Fibroblast of the aortic adventitia (primary cell): ENCODE measurements at places on chromosomes 1 and 21. TPM values are rescaled to one million over a fixed set of nuclear protein-coding genes. Genes with fewer than 3 reads are reported as not detected.

Gene ZBTB37
- total RNA-seq, result 6.5 and 11.3 TPM in 2 replicates

Gene DNAH14
- total RNA-seq, result 12.7 and 33.9 TPM in 2 replicates

Gene PLPPR5
- total RNA-seq, result 0.09 TPM in 1 of 2 replicates, not detected in the other

Gene PGD
- 108 and 494 TPM in 2 replicates for total RNA-seq

Gene HSD3B1
- not detected in 2 replicates for total RNA-seq

Gene ZNF648
- not detected in 2 replicates for total RNA-seq

DNA sequence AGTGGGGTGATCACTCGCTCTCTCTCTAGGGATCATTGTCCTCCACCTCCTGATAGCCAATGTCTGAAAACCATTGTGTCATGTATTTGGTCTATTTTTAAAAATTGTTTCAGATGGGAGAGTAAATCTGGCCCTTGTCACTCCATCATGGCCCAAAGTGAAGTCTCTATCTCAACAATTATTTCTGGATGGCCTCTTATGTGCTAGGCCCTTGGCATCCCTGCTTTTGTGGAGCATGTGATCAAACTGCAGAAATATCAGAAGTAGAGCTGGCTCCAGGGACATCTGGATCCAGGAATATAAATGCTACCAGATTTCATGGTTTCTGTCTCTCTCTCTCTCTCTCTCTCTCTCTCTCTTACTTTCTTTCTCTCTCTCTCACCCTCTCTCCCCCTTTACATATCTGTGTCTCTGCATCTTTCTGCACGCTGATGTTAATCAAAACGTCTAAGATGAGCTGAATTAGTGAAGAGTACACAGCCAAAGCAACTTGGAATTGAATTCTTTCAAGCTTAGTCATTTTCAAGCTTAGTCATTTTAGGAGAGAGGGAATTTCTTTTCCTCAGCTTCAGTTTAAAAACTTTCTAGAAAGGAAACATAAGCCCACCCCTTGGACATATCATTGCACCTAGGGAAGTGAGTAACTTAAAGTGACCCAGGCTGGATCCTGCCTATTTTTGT, 47.4 kb upstream of the DOCK7 start:
- peak; percentile 68 for DNase-seq

DNA sequence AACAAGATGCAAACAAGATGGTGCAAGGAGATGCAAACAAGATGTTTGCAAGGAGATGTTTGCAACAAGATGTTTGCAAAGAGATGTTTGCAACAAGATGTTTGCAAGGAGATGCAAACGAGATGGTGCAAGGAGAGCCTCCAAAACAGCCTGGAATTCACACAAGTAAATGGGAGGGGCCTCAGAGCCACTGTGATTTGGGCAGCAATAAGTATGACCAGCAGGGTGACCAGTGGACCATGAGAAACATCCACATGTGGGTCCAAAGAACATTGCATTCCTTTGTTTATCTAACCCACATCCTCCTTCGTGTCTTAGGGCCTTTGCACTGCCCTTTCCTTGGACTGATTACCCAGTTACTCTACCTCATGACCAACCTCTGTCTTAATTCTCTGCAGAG, 162.9 kb downstream of the PLPP3 start:
- no peak for DNase-seq

DNA sequence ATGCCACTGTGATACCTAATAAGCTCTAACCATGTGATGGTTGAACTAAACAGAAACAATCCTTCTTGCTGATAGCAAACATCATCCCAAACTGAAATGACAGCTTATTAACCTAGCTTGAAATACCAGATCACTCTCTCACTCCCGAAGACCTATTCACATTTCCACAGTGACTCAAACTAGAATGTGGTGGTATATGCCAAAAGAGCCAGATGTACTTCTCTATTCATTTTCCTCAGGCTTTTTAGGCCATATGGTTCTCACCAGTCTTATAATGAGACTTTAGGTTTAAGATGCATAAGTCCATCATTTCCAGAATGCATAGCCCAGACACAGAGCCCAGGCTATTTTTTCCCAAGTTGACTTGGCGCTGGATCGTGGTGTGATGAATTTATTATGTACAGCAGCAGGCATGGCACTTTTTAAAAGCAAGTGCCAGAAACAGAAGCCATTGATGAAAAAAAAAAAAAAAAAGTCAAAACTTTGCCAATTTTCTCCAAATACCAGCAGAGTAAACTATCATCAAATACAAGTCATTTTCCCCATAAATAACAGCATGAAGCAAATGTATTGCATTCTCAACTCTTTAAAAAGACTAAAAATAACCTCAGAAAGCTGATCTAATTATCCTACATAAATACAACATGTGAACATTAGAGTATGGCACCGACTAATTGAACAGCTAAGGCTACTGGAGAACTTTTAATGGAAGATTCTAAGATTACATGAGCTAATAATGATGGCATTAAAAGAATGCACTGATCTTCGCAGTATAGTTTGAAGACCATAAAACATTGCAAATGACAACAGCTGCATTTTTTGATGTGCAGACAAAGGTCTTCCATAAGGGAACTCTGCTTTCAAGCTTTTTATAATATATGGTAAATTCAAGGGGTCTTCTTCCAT, 365.4 kb downstream of the LRRIQ3 start:
- no peak for DNase-seq

DNA sequence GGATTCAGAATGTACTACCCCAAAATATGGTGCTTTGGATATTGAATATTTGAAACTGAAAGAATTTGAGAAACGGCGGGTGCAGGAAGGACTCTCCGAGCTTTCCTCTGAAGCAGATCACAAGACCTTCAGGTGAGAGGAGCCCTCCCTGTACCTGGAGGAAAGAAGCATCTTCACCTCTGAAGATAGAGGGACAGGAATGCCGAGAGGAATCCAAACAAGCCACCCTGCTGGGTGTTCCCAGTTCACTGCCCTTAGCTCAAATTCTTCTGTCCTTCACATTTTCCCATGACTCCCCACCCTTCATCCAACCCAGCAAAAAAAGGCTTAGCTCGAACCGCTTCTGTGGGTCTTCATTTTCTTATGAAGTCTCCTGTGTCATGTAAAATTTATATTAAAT, 18.2 kb upstream of the PADI2 start:
- no peak for DNase-seq

DNA sequence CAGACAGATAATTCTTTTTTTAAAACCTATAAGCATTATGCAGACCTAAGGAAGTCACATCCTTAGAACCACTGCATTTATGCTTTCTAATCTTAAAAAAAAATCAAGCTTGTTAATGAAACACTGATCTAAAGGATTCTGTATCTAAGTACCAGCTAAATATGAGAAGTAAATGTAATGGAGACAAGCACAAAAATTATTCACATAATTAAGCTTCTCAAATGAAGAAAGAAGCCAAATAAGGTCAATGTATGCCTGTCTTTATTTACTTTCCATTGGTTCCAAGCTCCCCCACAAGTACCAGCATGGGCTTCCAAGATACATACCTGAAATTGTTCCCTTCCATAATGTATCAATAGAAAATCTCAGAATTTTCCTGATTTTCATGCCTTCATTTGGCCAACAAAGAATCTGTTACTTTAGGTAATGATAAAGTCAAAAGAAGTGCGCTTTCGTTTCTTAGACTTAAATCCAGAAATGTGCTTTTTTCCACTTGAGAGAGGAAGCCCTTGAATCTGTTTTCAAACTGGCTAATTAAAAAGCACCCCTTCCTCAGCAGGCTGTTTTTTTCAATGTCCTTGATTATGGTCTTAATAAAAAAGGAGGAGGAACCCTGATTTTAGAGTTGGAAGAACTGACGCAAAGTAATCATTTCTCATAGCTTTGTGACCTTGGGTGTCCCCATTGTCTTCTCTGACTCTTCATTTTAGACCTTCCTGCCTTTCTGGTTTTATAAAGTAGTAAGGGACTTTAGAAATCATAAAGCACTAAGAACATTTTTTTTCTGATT, 3.8 kb downstream of the RGS2 start:
- DNase-seq, result no peak

DNA sequence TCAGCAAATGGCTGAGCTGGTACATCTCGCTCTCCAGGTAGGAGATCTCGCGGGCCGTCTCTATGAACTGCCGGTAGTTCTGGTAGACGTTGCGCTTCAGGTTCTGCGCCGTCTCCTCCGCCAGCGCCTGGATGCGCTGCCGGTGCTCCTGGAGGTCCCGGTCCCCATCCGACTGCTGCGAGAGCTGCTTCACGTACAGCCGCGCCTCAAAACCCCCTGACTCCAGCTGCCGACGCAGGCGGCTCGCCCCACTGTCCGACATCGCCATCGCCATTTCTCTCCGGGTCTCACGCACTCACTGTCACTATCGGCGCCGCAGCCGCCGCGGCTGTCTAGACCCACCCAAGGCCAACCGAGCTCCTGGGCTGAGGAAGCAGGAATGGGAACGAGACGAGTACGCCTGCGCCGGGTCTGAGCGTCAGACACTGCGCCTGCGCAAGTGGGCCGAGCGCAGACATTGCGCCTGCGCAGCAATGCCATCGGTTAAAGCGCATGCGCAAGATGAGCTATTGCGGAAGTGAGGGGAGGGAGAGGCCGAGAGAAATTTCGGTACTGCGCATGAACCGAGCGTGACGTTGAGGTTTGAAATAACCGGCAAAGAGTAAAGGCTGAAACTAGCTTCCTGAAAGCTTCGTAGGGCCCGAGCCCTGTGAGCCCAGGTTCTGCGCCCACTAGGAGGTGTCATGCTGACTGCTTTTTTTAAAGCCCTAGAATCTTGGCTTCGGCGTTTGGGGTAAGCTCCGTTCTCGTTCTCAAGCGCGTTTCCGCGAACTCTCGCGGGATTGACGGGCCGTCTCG, at the start of gene EXOC8:
Gene EXOC8, minus strand, starts transcription at position 381 of the 798 bp plus-strand sequence. Its CDS starts 107 bp downstream, at position 274.
- peak; percentile 98 for DNase-seq

- no peak for DNase-seq
These were observed 190.7 kb downstream of the CENPF start for GRCh38 chr1:214793708-214794107.

GRCh38 chr1:71780681-71781080, 501.7 kb downstream of the NEGR1 start:
- no peak for DNase-seq

- DNase-seq, result peak; percentile 43
These were observed 650 bp downstream of the VANGL1 start for GRCh38 chr1:115642168-115643072.

GRCh38 chr1:42135426-42135825, 17.8 kb upstream of the GUCA2B start:
- peak; percentile 41 for DNase-seq

DNA sequence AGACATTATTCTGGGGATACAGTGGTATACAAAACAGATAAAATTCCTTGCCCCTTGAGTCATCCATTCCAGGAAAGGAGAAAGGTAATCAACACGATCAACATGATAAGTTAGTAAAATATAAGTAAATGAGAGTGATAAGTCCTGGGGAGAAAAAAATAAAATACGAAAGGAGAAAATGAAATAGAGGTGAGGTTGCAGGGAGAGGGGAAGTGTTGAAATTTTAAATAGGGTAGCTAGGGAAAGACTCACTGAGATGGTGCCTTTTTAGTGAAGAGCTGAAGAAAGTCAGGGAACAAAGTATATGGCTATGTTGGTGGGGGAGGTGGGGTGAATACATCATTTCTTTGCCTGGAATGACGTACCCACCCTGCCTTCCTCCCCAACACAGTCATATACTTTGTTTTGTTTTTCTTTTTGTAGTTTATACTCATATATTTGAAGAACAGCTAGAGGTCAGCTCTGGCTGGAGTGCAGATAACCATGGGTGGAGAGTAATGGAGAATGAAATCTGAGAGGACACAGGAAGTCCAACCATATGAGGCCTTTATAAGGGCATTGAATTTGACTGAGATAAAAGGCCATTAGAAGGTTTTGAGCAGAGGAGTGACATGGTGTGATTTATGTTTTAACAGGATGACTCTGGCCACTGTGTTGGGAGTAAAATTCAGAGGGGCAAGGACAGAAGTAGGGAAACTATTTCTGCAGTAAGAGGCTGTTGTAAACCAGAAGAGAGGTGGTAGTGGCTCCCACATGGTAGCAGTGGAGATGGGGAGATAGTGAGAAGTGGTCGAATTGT, 54.8 kb downstream of the OSBPL9 start:
- peak; percentile 65 for DNase-seq

DNA sequence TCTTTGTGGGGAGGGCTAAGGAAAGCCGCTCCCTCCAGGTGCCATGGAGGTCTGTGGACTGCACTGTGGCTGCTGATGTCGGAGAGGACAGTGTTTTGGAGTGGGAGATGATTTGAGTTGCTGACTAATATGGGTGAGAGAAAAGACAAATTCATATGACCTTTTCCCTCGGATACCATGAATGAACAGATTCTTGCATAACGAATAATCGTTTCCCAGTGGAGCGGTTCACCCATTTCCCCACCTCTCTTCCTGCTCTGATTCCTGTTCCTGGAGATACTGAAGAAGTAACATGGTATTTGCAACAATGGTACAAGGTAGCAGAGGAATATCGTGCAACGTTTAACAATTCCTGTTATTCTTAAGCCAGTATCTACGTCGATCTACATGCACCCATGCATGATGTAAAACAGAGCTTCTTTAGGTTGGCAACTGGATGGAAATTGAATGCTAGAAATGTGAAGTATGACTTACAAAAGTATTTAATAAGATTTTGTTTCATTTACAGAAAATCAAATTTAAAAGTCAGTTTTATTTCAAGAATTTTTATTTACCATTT, 227.1 kb downstream of the TOMM20 start:
- no peak for DNase-seq

DNA sequence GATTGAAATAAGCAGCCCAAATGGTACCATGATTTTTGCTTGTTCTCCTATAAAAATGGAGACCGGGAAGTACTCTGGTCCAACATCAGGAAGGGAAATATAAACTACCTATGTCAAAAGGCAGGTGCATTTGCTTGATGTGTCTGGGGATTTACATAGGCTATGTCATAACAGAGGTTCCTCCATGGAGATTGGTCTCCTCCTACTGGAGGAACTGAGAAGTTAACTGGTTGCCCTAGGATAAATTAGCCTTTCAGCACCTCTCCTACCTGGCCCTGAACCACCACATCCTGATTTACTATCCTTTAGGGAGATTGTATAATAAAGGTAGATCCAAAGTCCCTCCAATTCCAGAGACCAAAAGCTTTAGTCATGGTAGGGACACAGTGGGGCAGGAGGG, 1109.3 kb upstream of the B3GALT2 start:
- no peak for DNase-seq

DNA sequence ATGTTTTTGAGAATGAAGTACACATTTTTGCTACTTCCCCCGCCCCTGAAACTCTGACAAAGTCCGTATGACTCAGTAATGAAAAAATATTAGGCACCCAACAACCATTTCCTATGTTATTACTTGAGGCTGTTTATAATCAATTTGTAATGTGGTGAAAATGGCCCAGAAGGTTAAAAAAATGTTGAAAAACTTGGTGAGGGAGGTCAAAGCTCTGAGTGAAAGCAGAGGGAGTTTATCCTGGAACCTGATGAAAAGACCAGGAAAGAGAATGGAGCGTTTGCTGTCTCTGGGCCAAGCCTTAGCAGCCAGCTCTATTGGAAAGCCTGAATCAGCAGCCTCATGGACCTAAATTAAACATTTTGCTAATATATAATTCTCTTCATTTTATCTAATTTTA, 367.7 kb upstream of the NEGR1 start:
- peak; percentile 64 for DNase-seq

DNA sequence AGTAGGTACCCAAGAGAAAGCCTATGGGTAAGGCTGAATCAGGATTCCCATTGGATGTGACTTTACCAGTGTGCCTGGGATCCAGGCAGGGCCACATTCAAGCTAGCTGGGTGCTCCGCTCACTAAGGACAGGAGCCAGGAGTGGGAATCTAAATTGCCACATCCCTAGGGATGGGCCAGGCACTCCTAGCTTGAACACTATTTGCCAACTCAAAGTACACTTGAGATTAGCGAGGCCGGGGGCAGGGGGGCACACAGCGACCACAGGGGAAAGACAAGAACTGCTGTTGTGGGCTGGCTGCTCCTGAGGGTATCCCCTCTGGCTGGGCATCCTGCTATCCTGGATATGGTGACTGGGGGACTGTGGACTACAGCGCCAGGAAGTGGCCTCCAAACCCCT, 4.3 kb downstream of the SLC45A3 start:
- no peak for DNase-seq
